Activated T-cell treated with anti-CD3 and anti-CD28 coated beads, Interleukin-2, amount 50 U/mL, for 72 hours (primary cell): ENCODE measurements at places on chromosomes 13 and 19. TPM values are rescaled to one million over a fixed set of nuclear protein-coding genes. Genes with fewer than 3 reads are reported as not detected.

The EID2B gene
- 4.3 TPM for total RNA-seq

The POLR2E gene
- total RNA-seq: 176 TPM

The NLRP11 gene
- not detected for total RNA-seq

The IRGC gene
- total RNA-seq: not detected

The NFIC gene
- total RNA-seq: 19.8 TPM

The ABHD8 gene
- 16.6 TPM for total RNA-seq

GRCh38 chr19:56678205-56678604 lies 6.6 kb upstream of the ZNF835 start:
- no peak for DNase-seq
- H3K27me3 ChIP-seq: no peaks in the 10 kb centered on the region
- H3K36me3 ChIP-seq: peaks cover 12% of the 10 kb centered on the region

DNA sequence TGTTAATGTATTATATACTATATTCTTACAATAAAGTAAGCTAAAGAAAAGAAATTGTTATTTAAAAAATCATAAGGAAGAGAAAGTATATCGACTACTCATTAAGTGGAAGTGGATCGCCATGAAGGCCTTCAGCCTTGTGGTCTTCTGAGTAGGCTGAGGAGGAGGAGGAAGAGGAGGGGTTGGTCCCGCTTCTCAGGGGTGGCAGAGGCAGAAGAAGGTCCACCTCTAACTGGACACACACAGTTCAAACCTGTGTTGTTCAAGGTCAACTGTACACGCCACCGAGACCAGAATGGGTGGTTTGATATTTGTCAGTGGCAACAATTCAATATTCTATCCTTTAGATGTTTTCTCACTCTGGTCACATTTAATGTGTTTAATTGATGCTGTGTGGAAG lies 67.2 kb downstream of the ALOX5AP start:
- no peak overlapping the region for H3K27ac ChIP-seq
- DNase-seq: no peak
- no peak overlapping the region for H3K4me3 ChIP-seq
- no peaks in the 10 kb centered on the region for H3K27me3 ChIP-seq
- H3K4me1 ChIP-seq: peaks cover 19% of the 10 kb centered on the region

DNA sequence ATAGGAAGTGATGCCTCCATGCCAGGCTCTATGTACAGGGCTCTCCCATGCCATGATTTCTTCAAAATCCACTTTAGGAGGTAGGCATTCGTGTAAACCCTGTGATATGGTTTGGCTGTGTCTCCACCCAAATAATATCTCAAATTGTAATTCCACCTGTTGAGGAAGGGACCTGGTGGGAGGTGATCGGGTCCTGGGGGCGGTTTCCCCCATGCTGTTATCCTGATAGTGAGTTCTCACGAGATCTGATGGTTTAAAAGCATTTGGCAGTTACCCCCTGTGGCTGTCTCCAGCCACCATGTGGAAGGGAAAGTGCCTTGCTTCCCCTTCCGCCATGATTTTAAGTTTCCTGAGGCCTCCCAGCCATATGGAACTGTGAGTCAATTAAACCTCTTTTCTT lies 8.1 kb downstream of the SARS2 start:
- peaks cover 3% of the 10 kb centered on the region for H3K36me3 ChIP-seq
- H3K27ac ChIP-seq: no peak overlapping the region
- no peak for DNase-seq
- H3K4me1 ChIP-seq: peaks cover 4% of the 10 kb centered on the region
- no peaks in the 10 kb centered on the region for H3K27me3 ChIP-seq

GRCh38 chr13:101210774-101211173 lies 205.5 kb downstream of the NALCN start:
- no peak for DNase-seq
- no peaks in the 10 kb centered on the region for H3K36me3 ChIP-seq
- H3K4me3 ChIP-seq: no peak overlapping the region
- no peaks in the 10 kb centered on the region for H3K4me1 ChIP-seq
- no peak overlapping the region for H3K27ac ChIP-seq

GRCh38 chr19:615619-616018 lies 17.7 kb downstream of the POLRMT start:
- H3K4me1 ChIP-seq: peaks cover 20% of the 10 kb centered on the region
- no peak overlapping the region for H3K27ac ChIP-seq

GRCh38 chr19:49497047-49497788 lies 984 bp downstream of the RPS11 start:
- DNase-seq: peak; percentile 61
- H3K27ac ChIP-seq: peak overlapping the region; percentile 99
- no peaks in the 10 kb centered on the region for H3K27me3 ChIP-seq

DNA sequence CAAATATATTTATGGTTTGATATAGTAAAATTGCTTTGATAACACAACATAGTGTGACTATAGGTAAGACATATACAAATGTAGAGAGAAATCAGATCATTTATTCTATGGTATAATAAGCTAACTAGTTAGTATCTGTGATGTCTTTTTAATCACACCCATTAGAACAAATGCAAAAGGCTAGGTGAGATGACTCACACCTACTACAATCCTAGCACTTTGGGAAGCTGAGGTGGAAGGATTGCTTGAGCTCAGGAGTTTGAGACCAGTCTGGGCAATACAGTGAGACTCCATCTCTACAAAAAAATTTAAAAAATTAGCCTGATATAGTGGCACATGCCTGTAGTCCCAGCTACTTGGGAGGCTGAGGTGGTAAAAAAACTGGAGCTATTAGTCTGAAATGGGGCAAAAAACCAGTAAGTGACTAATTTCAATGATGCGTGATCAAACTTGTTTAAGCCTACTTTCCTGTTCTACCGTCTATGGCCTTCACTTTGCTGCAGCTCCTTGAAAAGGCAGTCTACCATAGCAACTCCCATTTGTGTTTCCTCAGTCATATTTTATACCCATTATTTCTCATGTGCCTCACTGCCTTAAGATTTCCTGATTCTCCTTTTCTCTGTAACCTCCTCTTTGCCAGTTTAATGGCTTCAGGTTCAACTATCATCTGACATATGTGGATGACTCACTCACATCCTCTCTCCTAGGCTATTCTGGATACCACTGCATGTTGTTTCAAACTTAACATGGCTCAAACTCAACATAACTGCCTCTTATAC lies 12.5 kb downstream of the ALG5 start:
- H3K27ac ChIP-seq: no peak overlapping the region
- no peaks in the 10 kb centered on the region for H3K4me1 ChIP-seq
- H3K27me3 ChIP-seq: no peaks in the 10 kb centered on the region
- H3K4me3 ChIP-seq: no peak overlapping the region
- H3K36me3 ChIP-seq: peaks cover 8% of the 10 kb centered on the region

- peaks cover 12% of the 10 kb centered on the region for H3K27me3 ChIP-seq
- H3K36me3 ChIP-seq: peaks cover 7% of the 10 kb centered on the region
- DNase-seq: no peak
- no peaks in the 10 kb centered on the region for H3K4me1 ChIP-seq
- H3K27ac ChIP-seq: no peak overlapping the region
These were observed 45.0 kb downstream of the MYH14 start for GRCh38 chr19:50248413-50248812.

GRCh38 chr13:112113851-112114250 lies 46.9 kb downstream of the SOX1 start:
- no peak overlapping the region for H3K27ac ChIP-seq
- H3K4me3 ChIP-seq: no peak overlapping the region
- H3K36me3 ChIP-seq: no peaks in the 10 kb centered on the region
- peaks cover 32% of the 10 kb centered on the region for H3K27me3 ChIP-seq

- H3K4me3 ChIP-seq: no peak overlapping the region
- H3K27ac ChIP-seq: no peak overlapping the region
- no peak for DNase-seq
- no peaks in the 10 kb centered on the region for H3K36me3 ChIP-seq
- H3K27me3 ChIP-seq: peaks cover 75% of the 10 kb centered on the region
These were observed 13.3 kb downstream of the TNFRSF19 start for GRCh38 chr13:23583491-23583890.

DNA sequence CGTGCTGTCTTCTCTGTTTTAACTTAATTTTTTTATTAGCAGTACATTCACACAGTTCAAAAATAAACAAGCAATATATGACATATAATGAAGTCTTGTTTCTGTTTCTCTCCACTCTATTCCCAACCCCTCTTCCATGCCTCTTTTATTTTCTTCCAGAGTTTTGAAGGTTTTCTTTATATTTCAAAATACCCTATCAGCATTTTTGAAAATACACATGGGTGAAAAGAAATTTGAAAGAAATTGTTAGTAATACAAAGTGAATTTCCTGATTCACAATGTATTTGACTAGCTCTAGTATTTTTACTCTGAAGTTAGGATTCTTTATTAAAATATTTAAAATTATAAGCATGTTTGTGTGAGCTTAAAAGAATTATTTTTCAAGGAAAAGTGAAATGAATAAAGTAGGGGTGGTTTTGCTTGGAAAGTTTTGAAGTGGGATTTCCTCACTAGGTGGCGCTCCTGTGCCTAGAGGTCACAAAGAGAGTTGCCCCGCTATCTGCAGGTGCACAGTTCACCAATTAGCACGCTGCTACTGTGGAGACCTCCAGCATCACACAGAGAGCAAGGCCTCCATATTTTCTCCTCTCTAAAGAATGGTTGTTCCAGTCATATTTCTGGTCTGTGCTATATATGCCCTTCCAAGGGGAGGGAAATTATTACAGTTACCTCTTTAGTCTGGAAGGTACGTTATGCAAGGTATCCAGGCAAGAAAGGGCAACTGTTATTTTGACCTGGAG lies 37.6 kb downstream of the SOX21 start:
- H3K4me1 ChIP-seq: no peaks in the 10 kb centered on the region
- H3K4me3 ChIP-seq: no peak overlapping the region
- peaks cover 5% of the 10 kb centered on the region for H3K36me3 ChIP-seq
- peaks cover 32% of the 10 kb centered on the region for H3K27me3 ChIP-seq

DNA sequence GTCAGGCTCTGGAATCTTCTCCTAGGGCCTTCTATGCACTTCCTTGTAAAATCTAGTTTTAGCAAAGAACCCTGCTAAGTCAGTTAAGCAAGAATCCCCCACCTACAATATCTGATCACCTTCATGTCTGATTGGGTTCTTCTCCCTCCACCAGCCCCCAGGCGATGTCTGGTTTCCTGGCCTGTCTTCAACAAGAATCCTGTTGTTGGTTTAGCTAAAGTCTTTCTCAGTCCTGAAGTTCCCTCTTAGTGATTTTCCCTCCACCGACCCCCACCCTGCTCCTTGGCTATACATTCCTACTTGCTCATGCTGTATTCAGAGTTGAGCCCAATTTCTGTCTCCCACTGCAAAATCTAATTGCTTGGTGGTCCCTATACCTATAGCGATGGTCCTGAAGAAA lies 35.2 kb upstream of the SLC46A3 start:
- H3K4me1 ChIP-seq: peaks cover 19% of the 10 kb centered on the region
- no peaks in the 10 kb centered on the region for H3K27me3 ChIP-seq
- no peak overlapping the region for H3K4me3 ChIP-seq
- no peak for DNase-seq

DNA sequence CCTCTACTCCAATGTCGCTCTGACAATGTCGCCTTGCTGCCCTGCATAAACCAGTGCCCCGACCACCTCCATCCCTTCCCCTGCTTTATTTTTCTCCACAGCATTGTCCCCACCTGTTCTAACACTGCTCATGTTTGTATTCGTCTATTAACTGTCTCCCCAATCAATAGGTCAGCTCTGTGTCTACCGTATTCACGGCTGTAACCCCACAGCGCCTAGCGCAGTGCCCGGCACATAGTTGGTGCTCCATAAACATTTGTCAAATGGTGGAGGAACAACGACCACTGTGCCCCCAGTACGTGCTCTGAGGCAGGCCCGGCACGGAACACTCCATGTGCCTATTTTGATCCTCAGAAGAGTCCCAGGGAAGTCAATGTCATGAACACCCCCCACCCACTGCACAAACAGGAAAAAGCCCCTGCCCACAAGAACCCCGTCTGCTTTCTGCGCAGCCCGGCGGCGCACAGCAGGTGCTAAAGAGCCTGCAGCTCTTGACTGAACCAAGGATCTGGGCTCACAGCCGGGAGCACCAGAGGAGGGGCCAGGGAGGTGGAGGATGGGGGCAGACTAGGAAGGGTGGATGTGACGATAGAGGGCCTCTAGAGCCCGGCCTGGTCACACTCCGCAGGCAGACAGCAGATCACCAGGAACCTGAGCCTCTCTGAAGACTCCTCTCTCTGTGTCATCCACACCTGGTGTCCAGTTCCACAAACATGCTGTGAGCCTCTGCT lies 1.8 kb upstream of the CEACAM16 start:
- H3K27me3 ChIP-seq: peaks cover 14% of the 10 kb centered on the region
- DNase-seq: no peak
- H3K36me3 ChIP-seq: no peaks in the 10 kb centered on the region
- H3K27ac ChIP-seq: no peak overlapping the region
- peaks cover 29% of the 10 kb centered on the region for H3K4me1 ChIP-seq

GRCh38 chr19:54906819-54907218 lies 871 bp downstream of the NCR1 start:
- H3K4me3 ChIP-seq: no peak overlapping the region
- H3K4me1 ChIP-seq: no peaks in the 10 kb centered on the region
- no peak for DNase-seq
- H3K27me3 ChIP-seq: peaks cover 11% of the 10 kb centered on the region
